Activated T-helper 1 cell treated with anti-CD3 and anti-CD28 coated beads, Interleukin-12 subunit alpha, Interleukin-12 subunit beta, Interleukin-2, Interleukin-4 antibody, amounts not matched to agents 30 ng/mL and 10 ng/mL and 1 ng/mL, durations not matched to agents 14 hours and 24 hours and 36 hours (primary cell): ENCODE measurements at places on chromosomes 7 and 10. TPM values are rescaled to one million over a fixed set of nuclear protein-coding genes. Genes with fewer than 3 reads are reported as not detected.

- no peak for DNase-seq
Measured at GRCh38 chr10:74746813-74747212, 79.6 kb upstream of the KAT6B start.

- DNase-seq, result peak; percentile 53
Measured at GRCh38 chr7:96709381-96710228, at the start of gene SEM1. TSS of gene SEM1 (minus strand) at chr7:96709846. CDS start at chr7:96709763, 83 bp downstream.

DNA sequence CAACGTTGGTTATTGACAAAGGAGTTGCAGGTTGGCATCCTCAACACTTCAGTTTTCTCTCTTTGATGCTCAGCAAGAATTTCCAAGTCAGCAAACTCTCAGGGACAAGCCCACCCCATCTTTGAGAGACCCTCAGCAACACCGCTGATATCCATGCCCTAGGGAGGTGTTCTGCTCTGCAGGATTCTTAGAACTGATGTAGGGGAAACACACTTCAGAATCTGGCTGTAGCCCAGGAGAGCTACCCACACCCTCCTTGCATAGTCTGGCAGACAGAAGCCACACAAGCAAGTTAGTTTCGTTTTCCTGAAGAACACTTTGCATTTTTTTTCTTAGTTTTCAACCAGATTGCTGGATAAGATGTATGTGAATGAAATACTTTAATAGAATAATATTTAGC is 822 bp downstream of the SAMD9L start:
- DNase-seq, result peak; percentile 22

- DNase-seq, result no peak
Measured at GRCh38 chr7:155489862-155490696, 32.1 kb downstream of the EN2 start.

DNA sequence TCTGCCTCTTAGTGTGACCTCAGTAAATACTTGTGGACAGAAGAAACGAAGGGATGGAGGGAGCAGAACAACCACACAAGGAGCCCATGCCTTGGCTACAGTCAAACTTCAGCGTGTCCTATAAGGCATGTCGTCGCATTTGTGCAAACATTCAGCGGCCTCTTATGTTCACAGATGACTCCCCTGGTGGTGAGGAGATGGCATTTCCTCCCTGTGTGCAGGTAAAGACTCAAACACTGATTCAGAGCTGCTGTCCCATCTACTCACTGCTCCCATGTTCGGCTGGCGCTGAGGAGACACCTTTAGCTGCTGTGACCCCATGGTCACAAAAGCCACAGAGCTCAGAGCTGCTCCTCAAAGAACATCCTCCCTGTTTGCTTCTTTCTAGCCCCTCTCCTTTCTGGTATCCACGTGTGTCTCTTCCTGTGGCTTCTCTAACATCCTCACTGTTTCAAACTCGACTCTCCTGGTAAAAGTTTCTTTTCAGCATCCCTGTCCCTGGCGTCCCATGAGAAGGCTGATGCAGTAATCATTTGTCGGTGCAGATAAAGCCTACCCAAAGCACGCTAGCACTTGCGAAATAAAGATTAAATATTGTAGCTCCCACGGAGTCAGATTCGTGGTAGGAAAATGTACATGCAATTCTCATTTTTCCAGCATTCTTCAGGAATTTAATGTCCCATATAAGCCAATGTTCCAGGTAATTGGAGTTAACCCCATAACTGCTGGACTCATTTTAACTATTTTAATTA is 124.9 kb upstream of the NEBL start:
- DNase-seq, result no peak

GRCh38 chr7:142592231-142592630 is 157.0 kb upstream of the PRSS1 start:
- no peak for DNase-seq

DNA sequence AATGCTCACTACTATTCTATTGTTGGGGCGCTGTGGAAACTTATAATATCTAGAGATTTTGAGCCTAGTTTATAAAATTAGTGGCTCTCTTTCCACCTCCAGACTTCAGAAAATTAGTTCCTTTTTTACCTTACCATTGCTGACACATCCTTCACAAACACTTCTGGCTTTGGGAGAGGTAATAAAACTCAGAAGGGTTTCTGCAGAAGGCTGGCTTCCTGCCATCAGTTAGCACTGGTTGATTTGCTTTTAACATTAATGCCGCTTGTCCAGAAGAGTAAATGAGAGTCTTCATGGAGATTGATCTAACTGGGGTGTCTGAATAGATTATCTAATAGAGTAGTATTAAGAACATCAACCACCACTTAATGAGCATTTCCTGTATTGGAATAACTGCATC is 20.3 kb downstream of the ACSM6 start:
- no peak for DNase-seq

DNA sequence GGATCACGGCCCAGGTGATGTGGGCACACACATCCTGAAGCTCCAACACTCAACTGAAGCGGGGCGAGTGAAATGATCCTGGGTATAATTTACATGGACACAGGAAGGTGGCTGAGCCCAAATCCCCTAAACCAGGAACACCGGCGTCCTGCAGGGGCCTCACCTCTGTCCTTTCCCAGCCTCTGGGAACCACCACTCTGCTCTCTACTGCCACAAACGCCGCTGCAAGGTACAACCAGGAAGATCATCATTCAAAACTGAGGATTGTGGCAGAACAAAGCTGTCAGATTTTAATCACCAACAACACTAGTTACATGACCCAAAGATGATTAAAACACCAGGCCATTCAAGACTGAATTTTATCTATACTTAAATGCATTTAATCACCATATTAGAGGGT is 104.0 kb downstream of the DIP2C start:
- DNase-seq, result no peak

DNA sequence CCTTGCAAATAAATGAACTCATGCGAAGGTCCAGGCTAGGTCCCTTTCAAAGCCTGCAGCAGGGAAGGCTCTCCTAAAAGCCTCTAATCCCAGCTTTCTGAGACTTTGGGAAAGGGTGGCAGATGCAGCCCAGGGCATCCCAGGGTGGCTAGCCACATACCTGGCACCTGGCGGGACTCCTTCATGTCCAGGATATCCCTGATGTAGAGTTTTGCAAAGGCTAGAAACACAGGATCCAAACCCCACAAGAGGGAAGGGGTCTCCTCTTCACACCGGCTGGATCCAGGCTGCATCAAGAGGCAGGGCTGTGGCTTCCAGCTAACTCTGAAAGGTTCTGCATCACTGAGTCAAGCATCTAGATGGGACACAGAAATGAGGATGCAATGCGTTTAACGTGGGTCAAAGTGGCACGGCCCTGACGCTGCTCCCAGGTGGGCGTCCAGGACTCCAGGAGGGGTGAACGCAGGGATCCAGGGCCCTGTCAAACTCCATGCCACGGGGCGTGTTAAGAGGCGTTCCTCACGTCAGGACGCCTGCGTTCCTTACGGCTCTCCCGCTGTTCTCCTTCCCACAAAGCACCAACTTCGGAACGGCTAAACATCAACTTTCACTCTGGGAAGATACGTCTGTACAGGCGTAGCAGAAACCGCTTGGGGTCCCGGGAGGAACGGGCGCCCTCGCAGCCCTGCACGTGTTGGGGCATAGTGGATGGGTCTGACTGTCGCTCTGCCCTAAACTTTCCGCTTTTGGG is 507 bp downstream of the STN1 start:
- no peak for DNase-seq

DNA sequence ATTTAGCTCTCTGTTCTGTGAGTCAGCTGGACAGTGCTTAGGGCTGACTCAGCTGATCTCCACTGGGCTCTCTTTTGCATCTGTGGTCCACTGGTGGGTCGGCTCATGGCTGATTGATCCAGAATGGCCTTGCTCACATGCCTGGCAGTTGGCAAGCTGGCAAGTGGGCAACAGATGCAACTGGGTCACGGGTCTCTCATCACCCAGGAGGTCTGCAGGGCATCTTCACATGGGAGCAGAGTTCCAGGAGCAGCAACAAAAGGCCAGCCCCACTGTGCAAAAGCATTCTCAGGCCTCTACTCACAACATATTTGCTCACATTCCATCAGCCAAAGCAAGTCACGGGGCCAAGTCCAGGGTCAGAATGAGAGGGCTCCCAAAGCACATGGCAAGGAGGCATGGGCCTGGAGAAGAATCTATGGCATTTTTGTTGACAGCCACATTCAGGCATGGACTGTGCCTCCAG is 98.8 kb downstream of the OAT start:
- no peak for DNase-seq

DNA sequence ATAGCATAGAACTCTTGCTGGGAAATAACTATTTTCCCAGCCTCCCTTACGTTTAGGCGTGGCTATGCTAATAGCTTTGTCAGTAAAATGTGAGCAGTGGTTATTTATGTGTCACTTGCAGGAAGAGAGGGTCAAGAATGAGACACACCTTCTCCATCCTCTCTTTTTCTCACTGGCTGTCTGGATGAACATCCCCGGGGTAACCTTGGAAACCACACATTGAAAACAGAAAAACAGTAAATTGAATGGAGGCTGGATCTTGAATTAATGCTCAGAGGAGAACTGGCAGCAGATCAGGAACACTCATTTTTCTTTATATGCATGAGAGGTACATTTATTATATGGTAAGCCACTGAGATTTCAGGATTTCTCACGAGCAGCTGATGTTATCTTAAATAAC is 127.6 kb downstream of the DNAJB9 start:
- DNase-seq, result no peak

DNA sequence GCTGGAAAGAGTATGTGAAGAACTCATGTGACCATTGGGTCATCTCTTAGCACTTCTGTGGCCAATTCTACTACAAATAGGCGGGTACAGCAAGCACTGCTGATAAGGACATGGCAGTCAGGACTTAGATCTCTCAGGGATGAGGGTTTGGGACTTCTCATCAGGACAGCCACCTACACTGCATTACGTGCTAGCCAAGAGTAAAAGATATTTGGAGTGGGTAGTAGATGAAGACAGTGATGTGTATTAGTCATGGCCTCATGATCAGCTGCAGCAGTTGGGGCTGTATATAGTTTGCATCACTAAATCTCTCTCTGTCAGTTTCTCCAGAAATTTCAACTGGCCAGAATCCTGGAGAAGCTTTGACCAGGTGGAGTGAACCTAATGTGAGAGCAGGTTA is 9.2 kb downstream of the TAS2R60 start:
- DNase-seq, result no peak

GRCh38 chr7:36583318-36583717 is 141.0 kb downstream of the AOAH start:
- no peak for DNase-seq

GRCh38 chr10:69873135-69873639 is 71.5 kb downstream of the COL13A1 start:
- no peak for DNase-seq

DNA sequence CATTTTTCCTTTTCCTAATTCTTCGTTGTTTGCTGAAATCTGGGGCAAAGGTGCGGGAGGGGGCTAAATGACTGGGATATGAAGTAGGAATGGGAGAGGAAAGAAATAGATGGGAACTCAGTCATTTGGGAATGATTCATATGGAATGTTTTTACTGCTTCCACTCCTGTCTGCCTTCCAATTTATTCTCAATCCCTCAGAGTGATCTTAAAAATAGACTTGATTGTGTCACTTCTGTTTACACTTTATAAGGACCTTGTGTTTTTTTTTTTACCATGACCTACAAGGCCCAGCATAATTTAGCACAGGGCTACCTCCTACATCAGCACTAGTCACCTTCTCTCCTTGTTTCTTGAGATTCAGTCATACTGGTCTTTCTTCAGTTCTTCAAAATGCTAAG is 97.9 kb downstream of the PTEN start:
- no peak for DNase-seq

- DNase-seq, result no peak
Measured at GRCh38 chr7:123054357-123055133, 59.0 kb upstream of the TAS2R16 start.

The METTL27 gene
- total RNA-seq, result 1.2 and 1.8 TPM in 2 replicates

The GBX1 gene
- not detected in 2 replicates for total RNA-seq

The LRRN3 gene
- total RNA-seq, result 57.3 and 61.5 TPM in 2 replicates

The GNG11 gene
- total RNA-seq, result not detected in 2 replicates

The FAM24A gene
- not detected in 2 replicates for total RNA-seq

The AMPH gene
- total RNA-seq, result not detected in 2 replicates

The FZD1 gene
- 0.70 and 0.86 TPM in 2 replicates for total RNA-seq

The SEMA3E gene
- not detected in 2 replicates for total RNA-seq

The CAV2 gene
- total RNA-seq, result not detected in 2 replicates
